ENCODE measurements at places on chromosomes 1 and 21.

GRCh38 chr1:88618331-88618730, 65.7 kb upstream of the PKN2 start:
- DNase-seq = no peak

DNA sequence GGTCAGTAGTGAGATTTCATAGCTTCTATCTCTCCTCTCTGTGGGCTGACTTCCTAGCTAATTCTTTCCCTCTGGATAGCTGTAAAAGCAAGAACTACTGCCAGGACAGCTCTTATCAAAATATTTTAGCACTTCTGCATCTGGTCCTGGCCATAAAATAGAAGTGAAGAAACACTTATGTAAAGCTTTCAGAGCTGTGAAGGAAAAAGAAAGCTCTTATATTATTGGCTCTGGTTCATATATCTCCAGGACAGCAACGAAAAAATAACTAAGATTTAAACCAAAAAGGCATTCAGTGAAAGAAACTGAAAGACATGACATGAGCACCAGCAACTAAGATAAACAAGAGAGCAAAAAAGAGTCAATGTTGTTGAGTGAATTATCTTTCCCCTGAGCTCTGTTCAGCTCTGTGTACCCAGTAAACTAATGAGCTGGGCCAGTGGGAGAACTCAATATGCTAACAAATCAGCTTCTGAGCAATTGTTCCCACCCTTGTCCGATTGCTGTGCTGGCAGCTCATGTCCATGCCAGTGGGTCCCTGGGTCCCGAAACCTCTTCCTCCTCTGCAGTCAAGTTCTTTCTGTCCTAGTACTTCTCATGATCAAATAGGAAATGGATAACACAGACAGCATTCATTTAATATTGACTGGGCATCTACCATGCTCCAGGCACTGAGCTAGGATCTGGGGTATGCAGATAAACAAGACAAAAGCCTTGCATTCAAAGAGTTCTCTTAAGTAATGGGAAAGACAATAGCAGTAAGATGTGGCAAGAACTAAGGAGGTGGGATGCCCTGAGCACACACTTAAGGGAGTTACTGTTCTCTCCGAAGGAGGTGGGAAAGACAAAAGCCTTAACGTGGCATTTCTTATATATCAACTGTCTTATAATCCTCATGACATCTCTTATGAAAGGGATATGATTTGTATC, 45.3 kb upstream of the MAN1A2 start:
- no peak for DNase-seq

- no peak for DNase-seq
Measured at GRCh38 chr1:65119951-65120350, 28.1 kb upstream of the AK4 start.

- DNase-seq = no peak
Measured at GRCh38 chr1:104884939-104885338, 1135.2 kb downstream of the AMY1C start.

- DNase-seq = no peak
Measured at GRCh38 chr1:224860488-224861338, 68.8 kb upstream of the DNAH14 start.

GRCh38 chr1:150957666-150958065, 17.0 kb downstream of the CERS2 start:
- no peak for DNase-seq

DNA sequence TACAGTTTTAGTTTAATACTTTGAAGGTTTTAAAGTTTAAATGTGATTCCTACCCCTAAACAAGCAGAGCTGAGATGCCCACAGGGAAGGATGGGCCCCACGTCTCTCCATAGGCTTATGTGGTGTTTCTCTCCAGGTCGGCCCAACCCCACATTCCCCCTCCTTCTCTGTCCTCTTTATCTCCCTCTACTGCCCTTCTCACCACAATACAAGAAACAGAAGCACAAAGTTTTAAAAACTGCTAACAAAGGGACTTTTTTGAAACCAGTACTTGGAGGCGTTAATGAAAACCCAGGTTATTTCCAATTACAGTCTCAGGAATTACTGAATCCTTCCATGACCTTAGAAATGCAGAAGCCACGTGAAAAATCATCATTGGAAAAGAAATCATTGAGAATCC, 324.0 kb downstream of the NTNG1 start:
- DNase-seq = no peak

GRCh38 chr1:236489710-236490377, 33.9 kb upstream of the LGALS8 start:
- no peak for DNase-seq

GRCh38 chr1:168499688-168500049, 44.1 kb downstream of the XCL2 start:
- DNase-seq = no peak

GRCh38 chr1:237959838-237960237, 69.1 kb upstream of the ZP4 start:
- DNase-seq = no peak

GRCh38 chr1:47830641-47831333, 166.4 kb downstream of the TRABD2B start:
- DNase-seq = no peak

- DNase-seq = no peak
Measured at GRCh38 chr1:221780175-221780574, 38.3 kb upstream of the DUSP10 start.

GRCh38 chr1:6342056-6342455, 51.5 kb downstream of the ACOT7 start:
- DNase-seq = no peak

- no peak for DNase-seq
Measured at GRCh38 chr1:182357171-182357570, 34.4 kb downstream of the GLUL start.

GRCh38 chr21:33127154-33127867, 57.4 kb downstream of the OLIG1 start:
- no peak for DNase-seq

GRCh38 chr1:54172614-54173599, 20.1 kb upstream of the CDCP2 start:
- DNase-seq = no peak

GRCh38 chr1:204929487-204930154, 59.0 kb downstream of the NFASC start:
- DNase-seq = no peak

- DNase-seq = no peak
Measured at GRCh38 chr1:94120991-94121390, at the start of gene ABCA4. Gene ABCA4, minus strand, starts transcription at chr1:94121148. Its CDS starts 103 bp downstream, at chr1:94121045.

GRCh38 chr1:204852854-204853253, 17.8 kb upstream of the NFASC start:
- no peak for DNase-seq

- no peak for DNase-seq
Measured at GRCh38 chr1:228035844-228036243, 29.0 kb downstream of the WNT3A start.

GRCh38 chr1:59124166-59124565, 172.7 kb upstream of the FGGY start:
- no peak for DNase-seq

DNA sequence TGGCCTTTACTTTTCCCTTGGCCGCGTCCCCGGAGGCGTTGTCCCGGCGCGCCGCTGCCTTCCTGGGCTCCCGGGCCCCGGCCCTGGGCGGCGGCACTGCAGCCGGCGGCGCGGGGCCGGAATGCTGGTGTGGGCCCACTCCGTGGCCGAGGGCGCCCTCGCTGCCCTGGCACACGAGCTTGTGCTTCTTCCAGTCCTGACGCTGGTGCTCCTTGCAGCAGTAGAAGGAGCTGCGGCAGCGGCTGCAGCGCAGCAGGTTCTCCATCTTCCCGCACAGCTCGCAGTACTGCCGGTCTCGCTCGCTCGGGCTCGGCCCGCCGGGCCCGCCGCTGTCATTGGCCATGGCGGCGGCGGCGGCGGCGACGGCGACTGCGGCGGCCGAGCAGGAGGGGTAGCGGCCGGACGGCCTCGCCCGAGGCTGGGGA, 529 bp downstream of the EGLN1 start:
- DNase-seq = no peak

- DNase-seq = no peak
Measured at GRCh38 chr1:26419494-26419893, 8.9 kb downstream of the LIN28A start.

GRCh38 chr1:156103521-156103947, 11.0 kb upstream of the LMNA start:
- no peak for DNase-seq

- DNase-seq = no peak
Measured at GRCh38 chr1:1212780-1213344, 1.1 kb downstream of the TNFRSF4 start.

GRCh38 chr21:43953021-43953420, 59.1 kb upstream of the TRAPPC10 start:
- DNase-seq = no peak

GRCh38 chr1:53860967-53861411, 22.9 kb upstream of the NDC1 start:
- DNase-seq = peak; percentile 18

DNA sequence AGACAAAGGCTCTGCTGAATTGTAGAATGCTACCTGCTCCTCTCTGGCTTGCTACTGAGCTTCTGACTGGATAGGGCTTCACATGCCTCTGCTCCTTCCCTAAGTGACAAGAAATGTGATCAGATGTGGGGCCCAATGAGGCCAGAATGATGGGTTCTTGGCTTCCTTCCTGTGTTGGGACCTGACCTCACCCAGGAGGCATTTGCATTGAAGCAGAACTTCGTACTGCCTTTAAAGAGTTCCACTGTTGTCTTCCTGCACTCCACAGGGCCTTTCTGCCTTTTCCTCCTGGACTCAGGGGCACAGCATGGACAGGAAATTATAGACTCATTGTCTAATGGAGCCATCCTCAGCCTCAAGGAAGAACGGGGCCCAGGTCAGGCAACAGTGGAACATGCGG, 14.3 kb downstream of the ZNF670 start:
- DNase-seq = no peak

- no peak for DNase-seq
Measured at GRCh38 chr1:229225331-229225782, 45.6 kb upstream of the RAB4A start.

GRCh38 chr21:43196826-43197225, 28.0 kb downstream of the CRYAA start:
- DNase-seq = no peak

DNA sequence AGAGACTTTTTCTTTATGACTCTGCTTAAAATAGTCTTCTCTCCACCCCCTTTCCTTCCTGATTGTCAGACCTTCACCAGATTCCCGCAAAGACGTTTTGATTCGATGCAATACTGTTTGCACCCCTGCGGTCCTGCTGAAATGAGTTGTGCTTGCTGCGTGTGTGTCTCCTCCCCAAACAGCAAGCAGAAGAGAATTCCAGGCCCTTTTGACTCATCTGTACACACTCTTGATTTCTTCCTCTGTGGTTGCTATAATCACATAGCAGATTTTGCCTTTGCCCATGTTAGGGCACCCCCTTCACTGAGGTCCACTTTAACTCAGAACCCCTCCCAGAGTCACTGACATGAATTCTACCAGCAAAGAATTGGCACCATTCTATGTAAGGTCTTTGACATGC, 136.5 kb downstream of the ZZZ3 start:
- peak; percentile 64 for DNase-seq

- DNase-seq = no peak
Measured at GRCh38 chr1:153685544-153686340, 7.3 kb downstream of the NPR1 start.

DNA sequence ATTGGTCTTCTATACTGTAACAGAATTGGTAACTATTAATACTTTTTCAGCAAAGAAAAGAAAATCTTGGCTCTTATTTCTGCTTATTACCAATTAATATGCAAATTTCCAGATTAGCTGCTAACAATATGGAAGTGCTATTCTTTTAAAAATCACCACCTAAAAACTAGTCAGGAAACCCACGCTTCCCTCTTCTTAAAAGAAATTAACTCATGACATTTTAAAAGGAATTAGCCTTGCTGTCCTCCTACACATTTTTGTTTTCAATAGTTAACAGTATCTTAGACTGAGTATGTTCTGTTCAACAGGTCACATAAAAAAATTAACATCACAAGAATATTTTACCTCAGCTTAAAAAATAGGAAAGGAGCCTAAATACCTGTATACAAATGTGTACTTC, 27.3 kb downstream of the ABL2 start:
- no peak for DNase-seq

GRCh38 chr21:36576441-36576840, 96.5 kb upstream of the CLDN14 start:
- DNase-seq = no peak

DNA sequence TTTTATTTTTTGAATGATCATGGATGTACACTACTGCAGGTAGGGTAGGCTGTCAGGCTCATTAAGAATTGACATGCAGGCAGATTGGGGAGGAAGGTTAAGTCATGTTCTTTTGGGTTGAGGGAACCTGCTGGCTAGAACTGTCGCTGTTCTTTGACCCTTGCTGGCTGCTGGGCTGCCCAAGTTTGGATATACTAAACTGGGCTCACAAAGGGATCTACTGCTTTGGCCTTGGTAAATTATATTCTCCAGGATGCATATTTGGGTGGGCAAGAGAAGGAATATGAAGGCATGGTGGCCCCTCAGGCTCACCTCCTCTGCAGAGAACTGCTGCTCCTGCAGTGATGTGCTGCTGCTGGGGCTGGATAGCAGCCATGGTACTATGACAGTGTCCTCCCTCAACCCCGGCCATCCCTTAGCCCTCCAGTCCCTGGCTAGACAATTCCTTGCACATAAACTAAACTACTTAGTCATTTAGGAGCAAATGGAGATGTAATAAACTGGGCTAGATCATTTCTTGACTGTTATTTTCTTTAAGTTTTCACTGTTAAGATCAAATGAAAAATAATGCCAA, 6.1 kb downstream of the ATP1A1 start:
- DNase-seq = no peak

DNA sequence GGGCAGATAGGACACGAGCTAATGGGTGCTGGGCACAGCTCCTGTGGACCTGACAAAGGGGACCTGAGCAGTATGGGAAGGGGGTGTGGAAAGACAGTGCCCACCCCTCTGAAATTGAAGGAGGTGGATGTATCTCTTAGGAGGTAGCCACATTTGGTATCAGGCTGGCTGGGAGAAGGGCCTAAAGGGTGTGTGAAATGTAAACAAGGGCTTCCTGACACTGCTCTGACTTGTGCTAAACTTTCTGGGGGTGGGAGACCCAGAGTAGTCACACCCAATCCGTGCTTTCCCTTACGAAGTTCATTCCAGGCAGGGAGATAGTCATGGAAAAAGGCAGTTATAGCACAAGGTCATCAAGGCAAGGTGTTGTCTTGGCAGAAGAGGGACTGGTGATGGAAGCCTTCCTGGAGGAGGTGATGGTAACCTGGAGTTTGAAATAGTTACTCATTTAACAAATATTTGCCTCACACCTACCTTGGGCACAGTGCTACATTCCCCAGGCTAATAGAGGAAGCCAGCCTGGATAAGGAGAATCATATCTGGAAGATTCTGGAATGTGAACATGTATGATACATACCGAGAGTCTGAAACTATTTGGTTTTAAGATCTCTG, 5.3 kb upstream of the CCDC24 start:
- DNase-seq = no peak

GRCh38 chr1:116768416-116769103, 14.3 kb downstream of the CD2 start:
- DNase-seq = no peak

GRCh38 chr1:154467434-154468102, 34.5 kb upstream of the TDRD10 start:
- DNase-seq = no peak

All from AG09309 (cell line).